ENCODE measurements at places on chromosomes 6 and 20.
A peak's percentile ranks its signal among the peaks of the same experiment; 100 is the strongest.

GRCh38 chr6:56838016-56838555, 116.8 kb upstream of the BEND6 start:
- no peak for DNase-seq

DNA sequence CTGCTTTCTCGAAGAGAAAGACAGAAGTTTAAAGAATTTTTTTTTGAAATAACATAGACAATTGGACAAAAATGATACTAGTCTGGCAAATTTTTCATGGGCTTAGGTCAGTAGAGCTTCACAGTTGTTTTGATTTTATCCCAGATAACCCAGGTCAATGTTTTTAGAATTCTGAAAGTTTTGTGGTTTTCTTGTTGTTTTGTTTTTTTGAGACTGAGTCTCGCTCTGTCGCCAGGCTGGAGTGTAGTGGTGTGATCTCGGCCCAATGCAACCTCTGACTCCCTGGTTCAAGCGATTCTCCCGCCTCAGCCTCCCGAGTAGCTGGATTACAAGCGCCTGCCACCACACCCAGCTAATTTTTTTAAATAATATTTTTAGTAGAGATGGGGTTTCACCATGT, 22.8 kb downstream of the KIF13A start:
- DNase-seq: no peak

GRCh38 chr6:56279331-56280080, 32.1 kb upstream of the COL21A1 start:
- no peak for DNase-seq

DNA sequence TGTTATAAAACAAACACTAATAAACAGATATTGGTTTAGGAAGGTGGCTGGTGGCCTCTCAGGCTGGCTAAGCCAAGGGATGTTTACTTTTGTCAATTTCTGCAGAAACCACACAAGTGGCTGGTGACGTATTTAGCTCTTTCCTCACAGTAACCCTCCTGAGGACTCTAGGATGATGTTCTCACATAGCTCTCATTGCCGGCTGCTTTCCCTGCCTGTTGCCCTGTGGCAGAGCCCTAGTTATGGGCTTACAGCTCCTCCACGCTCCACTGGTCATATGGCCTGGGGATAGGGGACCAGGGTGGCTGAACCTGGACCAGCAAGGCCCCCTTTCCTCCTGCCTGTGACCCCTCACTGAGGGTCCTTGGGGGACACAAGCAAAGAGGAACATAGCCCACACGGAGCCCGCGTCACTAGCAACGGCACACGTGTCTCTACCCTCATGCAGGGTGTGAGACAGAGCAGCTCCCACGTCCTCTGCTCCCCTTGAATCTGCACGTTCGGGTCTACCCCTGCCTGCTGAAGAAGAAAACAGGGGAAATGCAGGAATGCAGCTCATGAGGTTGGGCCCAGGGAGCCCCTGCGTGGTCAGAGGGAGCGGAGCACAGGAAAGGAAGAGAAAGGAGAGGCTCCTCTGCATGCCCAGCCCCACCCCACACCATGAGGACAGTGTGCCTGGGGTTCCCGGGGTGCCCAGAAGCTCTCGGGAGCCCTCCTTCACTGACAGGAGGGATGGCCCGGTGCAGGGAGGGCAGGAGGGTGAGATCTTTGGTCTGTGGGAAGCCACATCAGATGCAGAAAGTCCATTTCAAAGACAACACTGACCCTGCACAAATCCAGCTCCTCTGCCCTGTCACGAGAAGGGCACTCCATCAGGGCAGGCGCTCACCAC, 13.9 kb downstream of the RAMACL start:
- DNase-seq: no peak

GRCh38 chr6:25012657-25013056, 76.9 kb upstream of the RIPOR2 start:
- no peak for DNase-seq

DNA sequence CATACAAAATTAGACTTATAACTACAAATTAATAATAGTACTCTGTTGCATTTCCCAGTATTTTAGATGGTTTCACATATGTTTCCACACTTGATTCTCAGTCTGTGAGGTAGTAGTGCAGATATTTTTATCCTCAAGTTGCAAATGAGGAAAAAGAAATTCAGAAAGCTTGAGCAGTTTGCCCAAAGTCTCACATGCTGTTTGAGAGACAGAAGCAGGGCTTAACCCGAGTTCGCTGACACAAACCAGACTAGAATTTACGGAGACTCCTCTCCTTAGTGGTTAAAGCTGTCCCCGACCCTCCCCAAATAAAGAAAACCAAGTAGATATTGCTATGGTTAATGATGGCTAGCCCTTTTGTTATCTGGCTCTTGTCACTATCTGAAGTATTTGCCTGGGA, 126.2 kb downstream of the TIAM2 start:
- no peak for DNase-seq

DNA sequence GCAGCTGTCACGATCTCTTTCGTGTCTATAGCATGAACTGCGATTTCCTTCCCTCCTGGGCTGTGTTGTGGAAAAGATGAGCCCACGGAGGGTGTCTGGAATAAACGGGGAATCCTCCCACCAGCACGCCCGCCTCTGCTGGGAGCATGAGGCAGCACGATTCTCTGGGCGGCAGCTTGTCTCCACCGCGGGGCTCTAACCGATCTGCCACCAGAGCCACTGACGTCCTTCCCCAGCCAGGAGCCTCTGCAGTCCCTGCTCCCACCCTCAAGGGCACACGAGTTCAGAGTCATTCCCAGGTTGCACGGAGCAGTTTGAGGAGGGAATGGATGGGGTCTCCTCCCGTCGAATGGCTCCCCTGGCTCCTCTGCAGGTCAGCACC, 197.6 kb downstream of the DLL1 start:
- DNase-seq: no peak

GRCh38 chr6:36724514-36725390, 27.1 kb downstream of the RAB44 start:
- DNase-seq: peak; percentile 8

- no peak for DNase-seq
Observed at GRCh38 chr20:18144541-18145099, 7.0 kb downstream of the KAT14 start.

GRCh38 chr6:148179786-148180185, 162.9 kb upstream of the SASH1 start:
- DNase-seq: no peak

DNA sequence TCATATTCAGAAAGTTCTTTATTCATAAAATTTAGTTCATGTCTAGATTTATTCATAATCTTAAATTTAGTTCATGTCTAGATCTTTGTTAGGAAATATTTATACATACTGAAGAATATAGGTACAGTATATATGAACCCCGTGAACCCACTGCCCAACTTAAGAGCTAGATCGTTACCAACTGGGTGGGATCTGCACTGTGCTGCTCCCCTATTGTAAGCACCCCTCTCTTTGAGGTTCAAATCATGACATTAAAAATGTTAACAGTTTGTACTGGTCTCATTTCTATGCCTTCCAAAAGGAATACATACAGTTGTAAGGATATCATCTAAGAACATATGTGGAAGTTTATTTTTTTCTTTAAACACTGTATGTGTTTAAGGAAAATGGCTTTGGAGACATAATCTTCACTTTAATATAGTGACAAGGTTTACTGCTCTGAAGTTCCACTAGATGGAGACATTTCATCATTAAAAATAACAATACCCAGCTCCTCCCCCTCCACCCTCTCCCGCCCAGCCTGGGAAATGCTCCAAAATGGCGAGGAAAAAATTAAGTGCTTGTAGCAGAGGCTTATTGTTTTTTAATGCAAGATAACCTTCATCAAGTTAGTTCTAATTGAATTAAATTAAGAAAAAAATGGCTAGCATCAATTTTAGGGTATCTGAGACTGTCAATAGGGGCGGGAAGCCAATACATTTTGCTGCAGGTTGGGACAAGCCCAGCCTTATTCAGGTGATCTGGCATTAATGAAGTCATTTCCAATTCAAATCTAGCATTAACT, 104.1 kb upstream of the TRAF3IP2 start:
- DNase-seq: no peak

DNA sequence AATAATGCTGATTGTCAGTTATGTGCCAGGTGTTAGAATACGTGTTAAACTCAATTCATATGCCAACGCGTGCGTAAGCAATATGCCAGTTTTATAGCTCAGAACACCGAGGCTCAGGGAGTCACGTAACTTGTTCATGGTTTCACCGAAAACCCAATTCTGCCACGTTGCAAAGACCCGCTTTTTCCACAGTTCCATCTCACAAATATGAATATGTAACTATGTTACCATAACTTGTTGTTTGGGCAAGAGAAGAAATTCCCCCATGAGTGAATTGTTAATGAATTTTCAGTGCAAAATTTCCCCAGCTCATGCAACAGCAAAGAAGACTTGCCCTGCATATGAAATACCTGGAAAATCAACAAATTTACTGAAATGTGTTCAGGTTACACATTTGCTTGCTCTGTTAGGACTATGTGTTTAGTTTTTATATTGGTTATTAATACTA, 30.1 kb downstream of the SF3B5 start:
- no peak for DNase-seq

DNA sequence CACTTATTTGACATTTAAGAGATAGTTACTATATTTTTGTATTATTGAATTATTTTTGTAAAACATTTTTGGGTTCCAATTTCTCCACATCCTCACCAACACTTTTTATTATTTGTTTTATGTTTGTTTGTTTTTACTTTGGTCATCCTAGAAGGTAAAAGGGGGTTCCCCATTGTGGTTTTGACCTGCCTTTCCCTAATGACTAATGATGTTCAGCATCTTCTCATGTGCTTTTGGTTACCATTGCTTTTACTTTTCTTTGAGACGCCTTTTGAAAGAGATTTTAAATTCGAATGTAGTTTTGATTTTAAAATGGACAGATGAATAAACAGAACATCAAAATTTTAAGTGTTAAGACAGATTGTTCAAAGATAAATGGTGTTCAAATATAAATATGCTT, 46.9 kb downstream of the AK9 start:
- no peak for DNase-seq

DNA sequence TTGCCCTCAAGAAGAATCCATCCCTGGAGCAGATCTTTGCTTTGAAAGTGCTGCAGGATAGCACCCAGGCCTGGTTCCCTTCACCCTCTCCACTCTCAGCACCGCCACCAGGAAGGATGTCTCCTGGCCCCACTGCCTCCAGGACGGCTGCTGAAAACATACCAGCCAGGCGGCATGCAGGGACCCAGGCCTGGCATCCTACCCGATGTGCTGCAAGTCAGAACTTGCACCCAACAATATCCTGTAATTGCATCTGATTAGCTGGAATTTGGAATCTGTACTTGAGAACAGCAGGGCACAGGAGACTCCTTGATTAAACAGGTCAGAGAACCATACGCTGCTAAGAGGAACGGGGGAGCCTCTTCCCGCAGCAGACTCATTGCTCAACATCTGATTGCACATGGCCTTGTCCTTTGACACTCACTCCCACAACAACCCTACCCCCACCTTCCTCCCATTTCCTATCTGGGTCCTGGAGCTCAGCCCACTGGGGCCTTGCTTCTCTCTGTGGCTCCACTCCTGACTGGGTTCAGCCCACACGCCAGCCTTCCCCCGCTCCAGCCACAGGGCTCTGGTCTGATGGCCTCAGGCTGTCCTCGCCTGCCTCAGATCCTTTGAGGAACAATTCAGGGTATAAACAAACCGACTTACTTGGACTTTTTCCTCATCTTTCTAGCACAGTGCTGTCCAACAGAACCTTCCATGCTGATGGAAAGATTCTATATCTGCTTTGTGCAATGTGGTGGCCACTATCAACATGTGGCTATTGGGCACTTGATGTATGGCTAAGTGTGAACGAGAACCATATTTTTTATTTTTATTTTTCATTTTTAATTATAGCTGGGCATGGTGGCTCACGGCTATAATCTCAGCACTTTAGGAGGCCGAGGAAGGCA, 78.0 kb downstream of the FGD2 start:
- DNase-seq: no peak

- DNase-seq: no peak
Observed at GRCh38 chr20:48385527-48385926, 442.3 kb downstream of the PREX1 start.

DNA sequence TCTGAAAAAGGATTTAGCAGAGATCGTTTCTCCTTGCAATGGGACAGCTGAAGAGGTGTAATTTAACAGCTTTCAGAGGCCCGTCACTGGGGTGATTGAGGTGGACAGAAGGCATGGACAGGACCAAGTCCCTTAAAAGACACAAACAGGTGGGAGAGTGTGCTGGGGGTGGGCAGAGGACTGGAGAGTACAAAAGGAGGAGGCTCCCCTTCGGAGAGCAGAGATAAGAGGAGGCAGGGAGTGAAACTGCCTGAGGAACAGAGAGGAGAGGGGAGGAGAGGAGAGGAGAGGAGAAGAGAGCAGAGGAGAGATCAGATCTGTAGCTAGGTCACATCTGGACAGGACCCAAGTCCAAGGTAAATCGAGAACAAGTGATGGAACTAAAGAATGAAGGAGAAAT, 48.6 kb upstream of the PKHD1 start:
- DNase-seq: no peak

DNA sequence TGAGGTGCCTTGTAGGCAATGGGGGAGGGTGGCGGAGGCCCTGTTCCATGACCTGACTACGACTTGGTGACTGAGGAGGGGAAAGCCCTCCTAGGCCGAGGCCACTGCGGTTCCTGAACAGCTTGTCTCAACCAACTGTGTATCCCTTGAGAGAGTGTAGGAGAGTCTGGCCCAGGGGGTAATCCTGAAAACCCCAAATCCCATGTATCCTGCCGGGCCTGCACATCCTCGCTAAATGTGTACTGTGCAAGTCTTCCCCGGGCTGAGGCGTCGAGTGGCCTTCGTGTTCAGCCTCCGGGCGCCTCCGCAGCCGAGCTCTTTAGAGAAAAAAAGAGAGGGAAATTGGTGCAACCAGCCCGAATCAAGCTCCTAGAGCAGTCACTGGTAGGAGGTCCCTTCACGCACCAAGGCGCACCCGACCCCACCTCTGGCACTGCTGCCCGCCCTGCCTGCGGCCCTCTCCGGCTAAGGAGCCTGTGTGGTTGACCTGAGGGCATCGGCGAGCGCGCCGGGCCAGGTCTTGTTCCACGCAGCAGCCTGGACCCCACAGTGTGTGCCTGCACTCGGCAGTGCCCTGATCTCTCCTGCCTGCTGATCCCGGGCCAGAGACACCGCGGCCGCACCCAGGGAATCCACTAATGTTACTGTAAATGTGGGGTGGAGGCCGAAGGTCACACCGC, 7.3 kb downstream of the SIM1 start:
- no peak for DNase-seq

- DNase-seq: no peak
Observed at GRCh38 chr6:124334359-124334758, 530.7 kb downstream of the NKAIN2 start.

DNA sequence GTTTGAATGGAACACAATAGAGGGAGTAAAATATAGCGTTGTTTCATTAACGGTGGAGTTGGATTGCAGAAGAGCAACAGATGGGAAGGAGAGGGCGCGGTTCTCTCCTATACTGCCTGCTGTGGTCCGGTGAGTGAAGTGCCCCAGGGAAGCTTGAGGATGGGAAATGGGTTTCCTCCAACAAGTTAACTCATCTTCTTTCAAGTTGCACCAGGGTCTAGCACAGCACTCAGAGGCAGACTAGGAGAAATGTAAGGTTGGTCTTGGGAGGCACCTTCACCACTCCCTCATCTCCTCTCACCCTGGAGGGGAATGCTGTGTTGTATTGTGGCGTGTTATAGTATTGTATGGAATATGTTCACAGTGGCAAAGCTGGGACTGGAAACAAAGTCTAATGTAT, 96.9 kb upstream of the SLC24A3 start:
- DNase-seq: no peak

- DNase-seq: no peak
Observed at GRCh38 chr6:148134592-148134991, 208.0 kb upstream of the SASH1 start.

GRCh38 chr6:14804785-14805210, 441.1 kb upstream of the JARID2 start:
- DNase-seq: no peak

GRCh38 chr20:44258226-44258890, 11.2 kb downstream of the GDAP1L1 start:
- no peak for DNase-seq

Data from stimulated activated CD8-positive, alpha-beta memory T cell treated with anti-CD3 and anti-CD28 coated beads, Interleukin-4, amount 100 ng/mL, for 4 hours (primary cell).